Daoy (cell line): ENCODE measurements at places on chromosomes 6 and 20. TPM values are rescaled to one million over a fixed set of nuclear protein-coding genes. Genes with fewer than 3 reads are reported as not detected.

GRCh38 chr6:136890986-136891385, 31.1 kb upstream of the SLC35D3 start:
- DNase-seq, result no peak

DNA sequence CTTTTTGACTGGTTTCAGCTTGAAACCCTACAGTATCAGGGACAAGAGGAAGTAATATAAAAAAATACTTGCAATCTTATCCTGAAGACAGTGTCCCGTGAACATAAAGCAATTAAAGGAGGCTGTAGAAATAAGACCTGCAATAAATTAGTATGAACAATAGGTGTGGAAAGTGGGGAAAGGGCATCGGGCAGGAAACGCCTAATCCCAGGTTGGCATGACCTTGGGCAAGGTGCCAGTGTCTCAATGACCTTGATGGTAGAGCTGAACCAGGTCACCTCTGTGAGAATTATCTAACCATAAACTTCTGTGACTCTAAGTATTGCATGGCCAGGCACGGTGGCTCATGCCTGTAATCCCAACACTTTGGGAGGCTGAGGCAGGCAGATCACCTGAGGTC, 115.2 kb downstream of the LY86 start:
- no peak for DNase-seq

DNA sequence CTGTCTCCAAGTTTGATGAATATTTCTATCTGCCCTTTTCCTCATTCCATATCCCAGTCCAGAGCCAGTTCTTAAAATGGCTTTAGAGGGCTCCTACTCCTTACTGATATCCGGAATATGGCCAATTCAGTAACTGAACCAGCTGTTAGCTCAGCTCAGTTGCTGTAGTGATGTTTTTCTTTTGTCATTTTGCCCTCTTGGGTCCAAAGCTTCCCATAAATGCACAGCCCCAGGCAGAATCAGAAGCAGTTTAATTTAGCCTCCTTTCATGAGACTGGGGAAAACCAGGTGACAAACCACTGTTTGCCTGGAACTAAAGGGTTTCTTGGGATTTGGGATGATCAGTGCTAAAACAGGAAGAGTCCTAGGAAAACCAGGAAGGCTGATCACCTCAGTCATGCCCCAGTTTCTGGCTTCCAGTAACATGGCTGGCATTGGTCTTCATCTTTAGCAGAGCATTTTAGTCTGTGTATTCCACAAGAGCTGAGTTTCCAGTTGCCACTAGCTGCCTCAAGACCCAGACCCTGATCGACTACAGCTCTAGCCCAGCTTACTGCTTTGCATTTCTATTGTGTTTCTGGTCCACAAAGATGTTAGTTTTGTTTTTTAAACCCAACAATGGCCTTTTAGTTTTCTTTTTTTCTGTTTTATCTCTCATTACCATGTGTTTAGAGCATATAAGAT, 40.6 kb upstream of the REV3L start:
- DNase-seq, result no peak

DNA sequence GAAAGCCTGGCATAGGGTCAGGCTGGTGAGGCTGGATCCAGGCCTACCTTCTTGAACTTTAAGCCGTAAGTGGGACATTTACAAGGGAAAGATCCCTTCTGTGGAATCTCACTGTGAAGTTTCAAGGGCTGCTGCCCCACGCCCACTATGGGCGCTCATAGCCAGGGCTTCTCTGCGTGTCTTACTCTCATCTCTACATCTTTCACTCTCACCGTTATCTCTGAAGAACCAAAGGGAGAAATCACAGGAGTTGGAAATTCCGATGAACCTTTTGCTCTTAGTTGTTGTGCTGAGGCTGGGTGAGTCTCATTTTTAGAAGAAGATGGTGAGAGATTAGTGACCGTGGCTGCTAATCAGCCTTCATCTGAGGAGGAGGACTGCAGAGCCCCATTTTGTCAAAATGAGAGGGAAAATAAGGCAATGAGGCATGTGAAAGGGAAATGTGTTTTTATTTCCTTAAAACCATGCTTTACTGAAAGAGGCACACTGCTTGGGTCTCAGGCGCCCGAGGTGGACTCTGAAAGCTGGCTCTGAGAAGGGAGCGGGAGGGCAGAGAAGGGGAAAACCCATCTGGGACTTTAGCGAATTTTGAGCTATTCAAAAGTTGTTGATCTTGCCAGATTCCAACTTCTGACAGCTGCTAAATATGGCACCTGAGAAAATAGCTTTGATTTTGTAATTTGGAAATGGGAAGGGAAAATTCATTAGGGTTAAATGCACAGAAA, 301.5 kb downstream of the CLIC5 start:
- peak; percentile 41 for DNase-seq

DNA sequence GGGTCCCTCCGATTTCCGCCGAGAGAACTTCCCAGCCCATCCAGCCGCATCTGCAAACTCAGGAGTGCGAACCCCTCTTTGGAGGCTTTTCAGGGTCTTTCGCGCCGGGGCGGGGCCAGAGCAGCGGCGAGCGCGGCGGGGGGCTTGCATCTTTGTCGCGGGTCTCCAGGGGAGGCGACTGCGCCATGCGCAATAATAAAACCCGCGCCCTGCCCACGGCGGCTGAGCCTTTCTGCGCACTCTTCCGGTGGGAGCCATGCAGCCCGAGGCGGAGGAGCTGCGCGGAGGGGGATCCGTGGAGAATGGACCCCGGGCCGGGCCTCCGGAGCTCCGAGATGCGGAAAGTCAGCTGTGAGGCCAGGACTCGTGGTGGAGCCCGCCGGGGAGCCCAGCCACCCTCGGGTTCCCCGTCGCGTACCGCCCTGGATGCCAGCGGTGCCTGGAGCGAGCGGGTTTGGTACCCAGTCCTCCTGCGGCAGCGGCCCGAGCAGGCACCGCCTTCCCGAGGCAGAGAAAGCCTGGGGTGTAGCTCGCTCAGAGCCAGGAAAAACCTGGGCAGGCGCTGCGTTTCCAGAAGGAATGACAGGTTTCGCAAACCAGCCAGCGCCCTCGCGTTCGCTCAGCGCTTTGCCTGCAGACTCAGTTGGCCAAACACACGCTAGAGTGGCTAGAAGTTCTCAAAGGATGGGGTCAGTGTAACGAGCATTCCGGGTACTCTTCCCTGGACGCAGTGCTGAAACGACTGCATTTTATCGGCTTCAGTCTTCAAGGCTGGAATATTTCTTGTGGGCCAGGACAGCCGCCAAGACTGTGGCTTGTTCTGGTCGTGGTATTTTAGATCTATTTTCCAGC, 1.2 kb downstream of the AKAP12 start:
- DNase-seq, result peak; percentile 72

- peak; percentile 25 for DNase-seq
These were observed 12.2 kb upstream of the SLC17A2 start for GRCh38 chr6:25942561-25943147.

GRCh38 chr6:153108315-153108714, 22.8 kb downstream of the RGS17 start:
- peak; percentile 27 for DNase-seq

GRCh38 chr20:53736757-53737395, 143.2 kb upstream of the ZNF217 start:
- DNase-seq, result peak; percentile 48

GRCh38 chr6:15110726-15111354, 135.0 kb upstream of the JARID2 start:
- no peak for DNase-seq

DNA sequence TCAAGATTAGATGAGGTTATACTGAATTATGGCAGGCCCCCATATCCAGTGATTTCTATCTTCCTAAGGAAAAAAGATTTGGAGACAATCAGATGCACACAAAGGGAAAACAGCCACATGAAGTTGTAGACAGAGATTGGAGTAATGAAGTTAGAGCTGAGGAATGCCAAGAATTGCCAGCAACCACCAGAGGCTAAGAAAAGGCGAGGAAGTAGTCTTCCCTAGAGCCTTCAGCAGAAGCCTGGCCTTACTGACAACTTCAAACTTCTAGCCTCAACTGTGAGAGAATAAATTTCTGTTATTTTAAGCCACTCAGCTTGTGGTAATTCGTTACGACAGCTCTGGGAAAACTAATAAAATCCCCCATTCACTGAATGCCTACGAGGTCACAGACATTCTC, 473.9 kb downstream of the COL12A1 start:
- no peak for DNase-seq

DNA sequence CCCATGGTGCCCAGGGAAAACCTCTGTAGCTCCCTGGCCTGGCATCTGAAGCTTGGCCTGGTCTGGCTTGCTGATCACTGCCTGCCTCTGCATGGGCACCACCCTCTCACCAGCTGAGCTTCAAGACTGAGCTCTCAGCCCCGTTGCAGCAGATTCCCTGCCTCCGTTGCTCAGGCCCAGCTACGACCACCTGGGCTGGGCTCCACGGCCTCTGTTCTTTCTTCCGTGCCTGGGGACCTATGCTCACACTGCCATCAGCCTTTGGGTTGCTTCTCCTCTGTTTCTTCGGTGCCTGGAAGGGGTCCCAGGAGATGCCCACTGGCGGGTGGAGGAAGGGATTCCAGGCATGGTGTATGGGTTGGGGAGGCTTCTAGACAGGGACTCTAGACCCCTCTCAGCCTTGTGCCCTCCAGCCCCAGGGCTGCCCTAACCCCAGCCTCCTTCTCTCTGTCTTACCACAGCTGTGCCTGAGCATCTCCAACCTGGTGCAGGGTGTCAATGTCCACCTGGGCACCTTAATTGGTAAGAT, 9.1 kb downstream of the BPIFB2 start:
- DNase-seq, result no peak

- no peak for DNase-seq
These were observed 7.7 kb downstream of the GNMT start for GRCh38 chr6:42968126-42968701.

- DNase-seq, result no peak
These were observed 2.7 kb upstream of the SIRPG start for GRCh38 chr20:1660246-1660645.

DNA sequence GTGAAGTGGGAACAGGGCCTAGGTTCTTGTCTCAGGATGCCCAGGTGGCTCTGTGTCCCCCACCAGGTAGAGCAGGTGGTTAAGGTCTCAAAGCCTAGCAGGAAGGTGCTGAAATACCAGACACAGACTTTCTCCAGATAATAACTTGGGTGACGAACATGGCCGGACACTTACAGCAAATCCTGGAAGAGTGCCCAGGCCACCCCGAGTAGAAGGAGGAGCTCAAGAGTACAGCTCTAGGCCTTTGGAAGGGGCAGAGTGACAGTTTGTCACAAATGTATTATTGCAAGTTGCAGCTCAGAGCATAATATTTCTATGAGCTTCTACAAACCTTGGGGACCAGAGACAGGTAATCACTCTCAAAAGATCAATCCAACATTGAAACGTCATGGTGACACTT, 251.6 kb upstream of the SOX4 start:
- DNase-seq, result no peak

DNA sequence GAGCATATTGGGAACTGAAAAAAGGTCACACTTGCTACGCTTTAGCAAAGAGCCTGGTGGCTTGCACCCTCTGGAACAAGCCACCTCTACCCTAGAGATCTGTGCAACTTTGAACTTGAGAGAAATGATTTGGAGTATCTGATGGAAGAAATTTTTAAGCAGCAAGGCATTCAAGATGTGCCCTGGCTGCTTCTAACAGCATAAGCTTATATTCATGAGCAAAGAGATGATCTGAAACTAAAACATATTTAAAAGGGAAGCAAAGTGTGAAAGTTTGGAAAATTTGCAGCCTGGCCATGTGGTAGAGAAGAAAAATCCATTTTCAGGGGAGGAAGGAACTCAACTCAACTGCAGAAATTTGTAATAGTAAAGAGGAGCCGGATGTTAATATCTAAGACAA, 71.1 kb downstream of the NINL start:
- no peak for DNase-seq

- peak; percentile 57 for DNase-seq
These were observed 157.4 kb upstream of the ZNF217 start for GRCh38 chr20:53750827-53751619.

- peak; percentile 46 for DNase-seq
These were observed 6.6 kb downstream of the TRAM2 start for GRCh38 chr6:52570291-52570700.

- peak; percentile 93 for DNase-seq
These were observed 210.4 kb upstream of the RNF24 start for GRCh38 chr20:4225745-4226144.

DNA sequence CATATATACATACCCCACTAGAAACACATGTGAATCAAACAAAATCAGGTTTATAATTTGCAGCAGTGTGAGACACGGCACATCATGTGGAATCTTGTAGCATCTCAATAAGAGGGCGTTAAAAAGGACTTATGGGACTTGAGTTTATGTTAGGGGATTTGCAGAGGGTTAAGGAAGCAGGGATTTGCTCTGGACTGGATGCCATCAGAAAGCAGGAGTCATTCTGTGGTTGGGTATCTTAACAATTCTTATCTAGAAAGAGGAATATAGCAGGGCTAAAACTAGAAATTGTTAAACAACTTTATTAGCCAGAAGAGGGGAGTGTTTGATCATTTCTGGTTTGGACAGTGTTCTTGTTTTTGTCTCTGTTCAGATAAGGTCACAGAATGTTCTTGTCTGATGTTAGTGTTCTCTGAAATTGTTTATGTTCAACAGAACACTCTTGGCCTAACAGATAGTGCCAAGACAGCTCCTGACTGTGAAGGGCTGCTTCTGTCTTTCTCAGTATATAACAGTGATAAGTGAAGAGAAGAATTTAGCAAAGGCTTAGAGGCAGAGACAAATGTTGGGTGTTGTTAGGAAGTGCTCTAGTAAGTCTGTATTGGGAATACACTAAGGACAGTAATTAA, 39.2 kb downstream of the LIN28B start:
- no peak for DNase-seq

DNA sequence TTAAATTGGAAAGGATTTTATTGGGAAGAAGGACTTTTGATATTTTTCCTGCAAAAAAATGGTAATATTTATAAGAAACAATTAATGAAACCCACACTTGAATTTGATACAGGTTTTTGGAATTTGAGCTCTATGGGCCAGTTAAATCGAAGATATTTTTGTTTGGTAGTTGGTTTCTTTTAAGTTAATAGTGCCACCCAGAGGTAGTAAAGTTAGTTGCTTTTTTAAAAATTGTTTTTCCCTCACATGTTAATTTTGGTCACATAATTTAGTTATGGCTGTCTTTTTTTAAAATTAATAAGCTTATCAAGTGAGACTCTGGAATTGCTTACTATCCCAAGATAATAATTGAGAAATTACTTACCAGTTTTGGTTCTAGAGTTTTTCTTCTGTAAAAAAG, 7.1 kb downstream of the PRIM2 start:
- DNase-seq, result no peak

- no peak for DNase-seq
These were observed 14.8 kb downstream of the ADGRF1 start for GRCh38 chr6:47027315-47027714.

GRCh38 chr20:16216227-16216913, 356.9 kb downstream of the KIF16B start:
- peak; percentile 3 for DNase-seq

GRCh38 chr6:22042706-22043105, 254.1 kb downstream of the PRL start:
- no peak for DNase-seq

- DNase-seq, result no peak
These were observed 135.0 kb upstream of the CCDC28A start for GRCh38 chr6:138638604-138639003.

GRCh38 chr6:170124836-170125235, 166.0 kb downstream of the DLL1 start:
- DNase-seq, result no peak

- no peak for DNase-seq
These were observed 81.3 kb upstream of the COL21A1 start for GRCh38 chr6:56328728-56329090.

- peak; percentile 16 for DNase-seq
These were observed 184.6 kb downstream of the ATXN1 start for GRCh38 chr6:16576451-16577368.

The RUNX2 gene
- 11.8 and 13.7 TPM in 2 replicates for total RNA-seq

The MAS1L gene
- not detected in 2 replicates for total RNA-seq

The CRNKL1 gene
- 33.0 and 63.4 TPM in 2 replicates for total RNA-seq

The SLC22A2 gene
- total RNA-seq, result 0.60 and 1.1 TPM in 2 replicates

The NOX3 gene
- total RNA-seq, result not detected in 2 replicates

The C6orf89 gene
- 38.7 and 48.3 TPM in 2 replicates for total RNA-seq

The CST2 gene
- total RNA-seq, result not detected in 2 replicates

The PBOV1 gene
- not detected in 2 replicates for total RNA-seq

The EYS gene
- not detected in 2 replicates for total RNA-seq
